Left lung (tissue), 14 donors: ENCODE measurements at places on chromosomes 2 and 18. TPM values are rescaled to one million over a fixed set of nuclear protein-coding genes. Genes with fewer than 3 reads are reported as not detected.

DNA sequence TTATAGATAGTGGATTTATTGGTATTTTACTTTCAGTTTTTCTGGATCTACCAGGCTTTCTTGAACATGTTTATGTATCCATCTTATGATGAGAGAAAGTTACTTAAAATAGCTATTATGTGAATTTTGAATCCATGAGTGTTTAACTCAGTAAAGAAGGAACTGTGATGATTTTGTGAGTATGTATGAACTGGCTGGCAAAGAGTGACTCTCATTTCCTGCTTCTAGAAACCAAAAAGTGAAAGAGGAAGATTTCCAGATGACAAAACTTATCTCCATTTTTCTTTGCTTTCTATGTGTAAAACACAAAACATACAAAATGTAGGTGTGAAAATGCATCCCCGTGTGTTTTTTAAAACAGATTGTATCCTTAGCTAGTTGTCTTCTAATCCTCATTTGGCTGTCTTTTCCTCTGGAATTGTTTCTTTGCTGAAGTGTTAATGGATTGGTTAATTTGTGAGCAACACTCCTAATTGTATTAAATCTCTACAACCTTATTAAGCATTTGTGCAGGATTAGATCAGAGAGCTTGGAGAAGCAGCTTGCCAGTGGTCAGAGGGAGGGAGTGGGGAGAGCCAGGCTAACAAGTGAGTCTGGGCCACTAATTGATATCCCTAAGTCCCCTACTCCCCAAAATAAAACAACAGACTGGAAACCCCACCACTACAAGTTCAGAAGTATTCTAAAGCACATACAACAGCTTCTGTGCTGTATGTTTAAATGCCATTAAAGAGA is 23.9 kb downstream of the PTPRM start:
- no peak overlapping the region for H3K27ac ChIP-seq
- no peaks in the 10 kb centered on the region for H3K36me3 ChIP-seq
- peak; percentile 49 for DNase-seq

DNA sequence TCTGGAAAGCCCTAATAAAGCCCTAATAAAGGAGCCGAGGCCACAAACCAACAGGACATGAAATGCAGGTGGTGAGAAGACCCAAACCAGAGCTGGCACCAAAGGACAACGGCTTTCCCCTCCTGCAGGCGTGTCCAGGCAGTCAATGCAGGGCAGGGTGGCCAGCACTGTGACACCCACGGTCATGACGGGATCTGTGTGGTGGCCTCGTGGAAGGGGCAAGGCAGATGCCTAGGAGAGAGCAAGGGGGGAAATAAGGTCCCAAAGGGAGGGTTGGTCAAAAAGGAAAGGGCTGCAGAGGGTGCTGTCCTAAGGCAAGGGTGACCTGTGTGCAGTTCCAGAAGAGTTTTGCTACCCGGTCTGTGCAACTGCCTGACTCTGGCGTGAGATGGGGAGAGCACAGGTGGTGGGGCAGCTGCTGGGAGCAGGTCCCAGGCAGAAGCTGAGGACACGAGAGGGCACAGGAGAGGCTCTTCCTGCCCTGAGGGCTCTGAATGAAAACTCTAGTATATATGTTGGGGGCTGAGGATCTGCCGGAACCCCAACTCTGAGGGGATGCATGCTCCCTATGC is 156.7 kb downstream of the TPO start:
- DNase-seq, result no peak
- no peak overlapping the region for H3K4me3 ChIP-seq
- H3K27me3 ChIP-seq, result no peaks in the 10 kb centered on the region

DNA sequence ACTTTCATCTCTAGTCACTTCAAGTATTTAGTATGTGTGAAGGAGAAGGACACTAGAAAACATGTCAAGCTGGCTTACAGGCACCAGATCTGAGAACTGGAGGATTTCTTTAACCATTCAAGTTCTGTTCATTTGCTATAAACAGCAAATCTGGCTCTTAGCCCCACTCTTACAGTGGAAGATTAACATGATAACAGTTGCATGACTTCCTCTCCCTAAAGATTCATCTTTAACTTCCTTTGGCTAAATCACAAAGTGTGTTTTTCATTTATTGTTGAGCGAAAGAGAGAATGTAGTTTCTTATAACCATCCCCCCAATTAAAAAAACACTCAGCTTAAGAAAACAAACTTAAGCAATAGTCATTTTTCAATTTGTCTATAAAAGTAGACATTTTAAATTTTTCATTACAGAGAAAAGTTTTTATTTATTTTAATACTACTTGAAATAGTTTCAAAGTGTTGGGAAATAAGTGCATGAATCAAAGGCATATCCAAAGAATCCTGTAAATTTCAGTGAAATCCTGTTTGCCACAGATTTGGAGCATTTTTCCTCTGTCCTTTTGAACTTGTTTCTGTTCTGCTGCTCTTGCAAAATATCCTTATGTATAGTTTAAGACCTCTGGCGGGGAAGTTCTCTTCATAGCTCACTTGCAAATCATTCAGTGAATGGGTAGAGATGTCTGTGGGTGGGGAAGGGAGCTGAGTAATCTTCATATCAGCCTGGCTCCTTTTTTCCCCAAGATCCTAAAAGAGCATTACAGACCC is 241.0 kb upstream of the RBBP8 start:
- H3K4me1 ChIP-seq, result no peaks in the 10 kb centered on the region
- no peaks in the 10 kb centered on the region for H3K36me3 ChIP-seq
- peak; percentile 89 for DNase-seq
- no peak overlapping the region for H3K4me3 ChIP-seq

DNA sequence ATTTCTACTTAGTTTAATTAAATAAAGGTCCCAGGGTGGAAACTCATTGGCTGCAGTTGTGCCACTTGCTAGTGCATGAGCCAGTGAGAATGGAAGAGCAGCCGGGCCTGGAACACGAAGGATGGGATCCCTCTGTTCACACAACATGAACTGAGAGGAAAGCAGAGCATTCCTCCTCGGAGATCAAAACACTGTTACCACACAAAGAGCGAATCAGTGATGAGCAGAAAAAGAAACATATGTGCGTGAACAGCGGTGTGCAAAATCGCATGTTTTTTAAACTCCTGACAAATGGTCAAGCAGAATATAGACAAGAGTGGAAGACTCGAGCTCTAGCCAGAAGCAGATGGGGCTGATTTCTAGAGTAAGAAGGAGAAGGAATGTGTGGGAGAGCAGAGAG is 28.4 kb upstream of the ANKRD44 start:
- H3K27ac ChIP-seq, result no peak overlapping the region
- no peaks in the 10 kb centered on the region for H3K27me3 ChIP-seq
- no peak overlapping the region for H3K4me3 ChIP-seq
- H3K36me3 ChIP-seq, result no peaks in the 10 kb centered on the region
- H3K4me1 ChIP-seq, result no peaks in the 10 kb centered on the region

DNA sequence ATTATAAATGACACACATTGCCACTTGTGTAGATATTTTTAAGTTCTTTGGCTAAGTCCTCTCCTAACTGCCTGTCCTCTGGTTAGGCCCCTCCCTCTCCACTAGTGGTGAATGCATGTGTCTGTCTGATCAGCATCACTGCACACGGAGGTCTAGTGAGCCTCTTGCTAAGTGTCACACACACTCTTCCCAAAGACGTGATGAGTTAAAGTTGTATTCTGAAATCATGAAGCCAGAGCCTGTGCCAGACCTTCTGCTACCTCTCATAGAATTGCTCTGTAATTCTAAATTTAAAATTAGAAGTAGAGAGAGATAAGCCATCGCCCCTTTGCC is 41.3 kb downstream of the RALB start:
- H3K27ac ChIP-seq, result peak overlapping the region; percentile 28
- DNase-seq, result no peak
- H3K4me3 ChIP-seq, result no peak overlapping the region
- peaks cover 98% of the 10 kb centered on the region for H3K36me3 ChIP-seq
- peaks cover 8% of the 10 kb centered on the region for H3K4me1 ChIP-seq
- no peaks in the 10 kb centered on the region for H3K27me3 ChIP-seq

Gene STARD6
- polyA plus RNA-seq, result 0.42 TPM
